Myocyte (in vitro differentiated cells): ENCODE measurements at places on chromosomes 1 and 21. TPM values are rescaled to one million over a fixed set of nuclear protein-coding genes. Genes with fewer than 3 reads are reported as not detected.

The KRTAP26-1 gene
- total RNA-seq: not detected in 2 replicates

The NR5A2 gene
- total RNA-seq: not detected in 2 replicates

The CELF3 gene
- not detected in 2 replicates for total RNA-seq

The MROH9 gene
- total RNA-seq: 0.16 TPM in 1 of 2 replicates, not detected in the other

The TSACC gene
- not detected in 2 replicates for total RNA-seq

The RGS8 gene
- total RNA-seq: not detected in 2 replicates

The TSSK3 gene
- total RNA-seq: 0.88 and 1.0 TPM in 2 replicates

The ZNF691 gene
- total RNA-seq: 10.8 and 11.1 TPM in 2 replicates

The S100A12 gene
- not detected in 2 replicates for total RNA-seq

The PAFAH2 gene
- total RNA-seq: 18.0 and 45.2 TPM in 2 replicates

The GPX7 gene
- 33.8 and 103 TPM in 2 replicates for total RNA-seq

The CDA gene
- 0.16 TPM in 1 of 2 replicates, not detected in the other for total RNA-seq

The CYP4A22 gene
- not detected in 2 replicates for total RNA-seq

DNA sequence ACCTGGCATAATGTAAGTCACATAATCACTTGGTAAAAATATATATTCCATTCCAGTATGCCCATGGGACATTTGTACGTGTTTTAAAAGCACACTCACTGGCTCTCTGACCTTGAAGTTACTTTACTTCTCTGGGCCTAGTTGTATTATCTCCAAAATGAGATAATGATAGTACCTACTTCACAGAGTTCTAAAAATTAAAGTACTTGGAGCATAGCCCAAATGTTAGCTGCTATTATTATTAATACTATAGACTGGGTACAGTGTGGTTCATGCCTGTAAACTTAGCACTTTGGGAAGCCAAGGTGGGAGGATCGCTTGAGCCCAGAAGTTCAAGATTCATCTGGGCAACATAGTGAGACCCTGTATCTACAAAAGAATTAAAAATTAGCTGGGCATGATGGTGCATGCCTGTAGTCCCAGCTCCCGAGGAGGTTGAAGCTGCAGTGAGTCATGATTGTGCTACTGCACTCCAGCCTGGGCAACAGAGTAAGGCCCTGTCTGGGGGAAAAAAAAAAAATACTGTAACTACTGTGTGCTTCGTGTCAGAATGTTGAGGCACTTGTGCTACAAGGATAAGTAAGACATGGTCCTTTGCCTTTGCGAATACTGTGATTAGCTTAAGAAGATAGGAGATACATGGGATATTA is 45.7 kb downstream of the TDRD5 start:
- DNase-seq: no peak

DNA sequence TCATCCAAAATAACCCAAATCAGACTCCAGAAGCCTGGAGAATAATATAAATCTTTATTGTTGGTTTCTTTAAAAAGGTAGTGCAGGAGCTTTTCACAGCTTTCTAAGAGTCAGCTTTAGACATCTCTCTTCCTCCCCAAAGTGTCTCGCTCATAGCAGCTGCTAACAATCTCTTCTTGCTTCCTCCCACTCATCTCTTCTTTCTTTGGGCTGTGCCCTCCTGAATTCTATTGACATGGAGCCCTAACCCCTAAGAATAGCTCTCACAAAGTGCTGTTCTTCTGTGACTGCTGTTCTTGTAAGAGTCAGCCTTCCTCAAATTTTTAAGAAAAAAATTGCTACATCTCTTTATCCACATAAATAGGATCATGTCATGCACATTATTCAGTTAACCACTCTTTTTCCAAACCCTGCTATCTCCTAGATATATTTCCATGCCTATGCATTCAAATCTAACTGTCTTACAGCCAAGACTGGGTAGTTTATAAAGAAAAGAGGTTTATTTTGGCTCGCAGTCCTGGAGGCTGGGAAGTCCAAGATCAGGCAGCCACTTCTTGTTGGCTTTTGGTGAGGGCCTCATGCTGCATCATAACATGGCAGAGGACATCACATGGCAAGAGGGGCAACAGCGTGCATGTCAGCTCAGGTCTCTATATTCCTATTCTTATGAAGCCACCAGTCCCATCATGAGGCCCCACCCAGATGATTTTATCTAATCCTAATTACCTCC is 301.0 kb upstream of the POU3F1 start:
- DNase-seq: no peak

- peak; percentile 24 for DNase-seq
Measured at GRCh38 chr1:181089017-181089675, 646 bp downstream of the IER5 start.

DNA sequence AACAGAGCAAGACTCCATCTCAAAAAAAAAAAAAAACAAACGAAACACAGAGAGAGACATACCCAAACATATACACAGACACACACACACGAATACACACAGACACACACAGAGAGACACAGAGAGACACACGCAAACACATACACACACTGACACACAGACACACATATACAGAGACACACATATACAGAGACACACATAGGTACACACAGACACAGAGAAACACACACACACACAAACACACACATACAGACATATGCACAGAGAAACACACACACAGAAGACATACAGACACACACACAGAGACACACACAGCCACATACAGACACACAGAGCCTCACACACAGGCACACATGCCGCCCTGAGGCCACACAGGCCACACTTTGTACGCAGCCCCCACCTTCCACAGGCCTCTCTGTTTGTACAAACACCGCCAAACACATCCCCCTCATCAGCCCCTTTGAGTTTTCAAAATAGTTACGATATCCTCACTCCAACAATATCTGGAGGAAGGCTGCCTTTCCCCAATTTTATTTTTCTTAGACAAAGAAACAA is 57.5 kb upstream of the ABCG1 start:
- DNase-seq: no peak

DNA sequence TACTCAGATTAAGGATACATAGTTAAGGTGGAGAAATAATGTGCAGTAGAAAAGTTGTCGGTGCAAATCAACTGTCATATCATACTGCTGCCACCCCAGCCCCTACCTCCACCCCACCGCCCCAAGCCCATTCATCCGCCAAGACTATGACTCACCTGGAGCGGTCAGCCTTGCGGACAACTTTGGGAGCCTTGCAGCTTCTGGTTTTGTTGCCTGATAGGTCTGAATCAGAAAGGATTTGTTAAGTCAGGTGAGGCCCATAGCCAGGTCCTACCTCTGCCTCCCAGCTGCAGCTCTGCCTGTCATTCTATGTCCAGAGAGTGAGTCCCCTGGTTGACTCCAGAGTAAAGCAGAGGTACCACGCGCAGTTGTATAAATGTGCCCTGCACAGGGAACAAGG is 12.6 kb downstream of the C1orf162 start:
- DNase-seq: no peak

- DNase-seq: no peak
Measured at GRCh38 chr1:41718497-41718896, 200.2 kb downstream of the HIVEP3 start.

DNA sequence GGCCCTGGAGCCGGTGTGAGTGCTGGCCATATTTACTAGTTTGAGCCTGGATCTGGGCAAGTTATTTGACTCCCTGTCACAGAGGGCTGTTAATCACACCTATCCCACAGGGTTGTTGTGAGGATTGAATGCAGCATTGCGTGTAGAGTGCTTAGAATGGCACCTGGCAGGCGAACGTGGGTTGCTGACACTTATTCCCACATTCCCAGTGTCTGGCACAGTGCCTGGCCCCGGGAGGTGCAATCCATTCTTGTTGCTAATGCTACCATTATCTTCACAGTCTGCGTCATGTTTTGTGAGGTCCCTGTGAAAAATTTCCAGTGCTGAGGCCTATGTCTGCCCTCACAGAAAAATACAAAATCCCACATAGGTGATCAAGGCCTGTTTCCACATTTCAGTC is 66.1 kb downstream of the CD2 start:
- DNase-seq: peak; percentile 74

- DNase-seq: no peak
Measured at GRCh38 chr21:28936721-28937120, 56.0 kb downstream of the LTN1 start.

DNA sequence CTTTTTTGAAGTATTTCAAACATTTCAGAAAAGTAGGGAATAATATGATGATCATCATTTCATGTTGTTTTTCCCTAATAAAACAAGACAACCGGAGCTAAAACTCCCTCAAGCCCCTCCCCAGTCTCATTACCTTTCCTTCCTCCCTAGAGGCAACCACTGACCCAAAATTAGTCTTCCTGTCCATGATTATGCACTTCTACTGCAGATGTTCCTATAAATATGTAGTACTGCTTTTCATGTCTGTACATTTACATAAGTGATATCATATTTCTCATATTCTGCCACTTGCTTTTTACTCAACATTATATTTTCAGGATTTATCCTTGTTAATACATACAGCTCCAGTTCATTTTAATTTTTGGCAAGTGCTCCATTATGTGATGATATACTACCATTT is 58.7 kb upstream of the GOLT1A start:
- no peak for DNase-seq

GRCh38 chr1:235748747-235749146 is 99.2 kb upstream of the GNG4 start:
- DNase-seq: no peak

DNA sequence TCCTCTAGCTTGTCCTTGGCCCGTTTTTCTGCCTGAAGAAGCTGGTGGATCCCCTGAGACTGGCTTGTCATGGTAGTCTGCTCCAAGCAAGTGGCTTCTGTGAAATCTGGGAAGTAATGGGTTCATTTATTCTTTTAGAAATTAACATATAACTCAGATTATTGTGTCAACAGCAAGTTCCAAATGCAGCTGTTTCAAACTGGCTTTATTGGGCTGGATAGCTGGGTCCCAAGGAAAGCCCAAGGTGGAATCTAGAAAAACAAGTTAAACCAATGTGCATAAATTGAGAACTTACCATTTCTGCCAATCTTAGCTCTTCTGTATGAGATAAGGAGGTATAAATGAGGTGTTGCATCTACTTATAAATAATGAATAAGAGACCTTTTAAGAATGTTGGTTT is at the start of gene ATP6V1G3:
ATP6V1G3 (minus strand) TSS at position 101 of the 400 bp plus-strand sequence; CDS start at position 71, 30 bp downstream.
- no peak for DNase-seq

DNA sequence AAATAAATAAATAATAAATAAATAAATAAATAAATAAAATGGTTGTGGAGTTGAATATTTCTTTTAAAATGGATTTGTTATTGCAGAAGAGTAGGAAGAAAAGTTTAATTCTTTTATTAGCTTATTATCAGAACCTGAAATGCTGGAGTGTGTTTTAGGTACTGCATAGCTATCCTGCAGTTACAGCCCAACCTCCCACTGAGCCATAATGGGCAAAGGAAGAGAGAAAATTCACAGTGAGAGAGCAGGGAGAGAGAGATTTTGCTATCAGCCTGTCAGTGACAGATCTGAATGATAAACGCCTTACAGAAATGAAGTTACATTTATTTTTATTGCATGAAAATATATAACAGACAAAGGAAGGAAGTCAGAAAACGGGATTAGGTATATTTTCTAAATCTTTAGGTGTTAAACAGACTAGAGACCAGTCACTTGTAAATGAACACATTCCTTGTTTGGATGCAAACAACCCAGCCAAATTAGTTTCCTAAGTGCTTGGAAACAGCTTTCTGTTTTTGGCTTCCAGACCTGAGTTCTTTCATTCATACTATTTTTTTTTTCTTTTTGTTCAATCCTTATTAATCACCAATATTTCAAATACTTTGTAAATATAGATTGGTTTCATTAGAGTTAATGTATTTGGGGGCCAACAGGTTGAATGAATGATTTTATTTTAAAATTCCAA is 425.3 kb downstream of the USP25 start:
- no peak for DNase-seq

- DNase-seq: no peak
Measured at GRCh38 chr1:229190057-229190575, 80.8 kb upstream of the RAB4A start.

DNA sequence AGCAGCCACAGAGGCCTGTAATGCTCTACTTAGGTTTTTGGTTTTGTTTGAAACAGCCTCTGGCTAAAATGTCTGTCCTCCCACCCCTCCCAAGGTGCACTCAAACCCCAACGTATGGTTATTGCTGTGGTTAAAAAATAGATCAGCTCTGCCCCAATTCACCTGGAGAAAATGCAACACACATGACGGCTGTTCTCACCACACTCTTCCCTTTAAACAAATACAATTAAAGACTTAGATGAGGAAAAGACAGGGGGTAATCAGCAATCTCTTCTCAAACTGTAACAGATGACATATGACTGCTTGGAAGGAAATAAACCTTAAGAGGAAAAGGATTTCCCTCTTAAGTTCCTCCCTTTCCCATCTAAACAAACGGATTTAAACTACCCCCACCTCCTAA is 6.2 kb upstream of the MTMR11 start:
- DNase-seq: no peak

GRCh38 chr1:183416850-183417771 is 1.1 kb downstream of the NMNAT2 start:
- peak; percentile 53 for DNase-seq

DNA sequence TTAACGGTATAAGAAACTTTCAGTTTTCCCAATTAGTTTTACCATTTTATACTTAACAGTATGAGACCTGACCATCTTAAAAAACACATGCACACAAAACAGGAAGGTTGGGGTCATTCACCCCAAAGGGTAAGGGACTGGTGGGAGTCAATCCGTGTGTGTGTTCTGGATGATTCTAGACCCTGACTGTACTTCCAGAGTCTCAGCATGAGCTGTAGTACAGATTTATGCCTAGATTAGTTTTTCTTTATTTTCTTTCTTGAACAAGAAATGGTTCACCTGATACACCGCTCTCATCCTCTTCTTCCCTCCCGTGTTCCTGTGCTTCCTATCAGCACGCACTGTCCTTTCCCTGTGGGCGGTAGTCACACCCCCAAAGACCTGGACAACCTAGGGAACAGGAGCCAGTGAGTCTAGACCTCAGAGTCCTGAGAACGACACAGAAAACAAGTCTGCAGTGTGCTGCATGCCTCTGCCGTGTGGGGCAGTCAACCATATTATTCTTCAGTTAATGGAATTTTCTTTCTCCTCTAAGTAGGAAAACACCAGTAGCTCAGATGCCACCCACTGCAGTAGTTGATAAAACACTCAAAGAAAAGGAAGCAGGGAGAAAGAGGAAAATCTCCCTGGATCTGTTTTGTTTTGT is 38.9 kb upstream of the MRPS6 start:
- DNase-seq: no peak

GRCh38 chr1:203045821-203046594 is 19.7 kb downstream of the PPFIA4 start:
- DNase-seq: no peak

GRCh38 chr1:44108241-44108640 is 10.4 kb upstream of the KLF17 start:
- DNase-seq: no peak

- DNase-seq: no peak
Measured at GRCh38 chr1:66628926-66629325, 95.0 kb downstream of the SGIP1 start.

DNA sequence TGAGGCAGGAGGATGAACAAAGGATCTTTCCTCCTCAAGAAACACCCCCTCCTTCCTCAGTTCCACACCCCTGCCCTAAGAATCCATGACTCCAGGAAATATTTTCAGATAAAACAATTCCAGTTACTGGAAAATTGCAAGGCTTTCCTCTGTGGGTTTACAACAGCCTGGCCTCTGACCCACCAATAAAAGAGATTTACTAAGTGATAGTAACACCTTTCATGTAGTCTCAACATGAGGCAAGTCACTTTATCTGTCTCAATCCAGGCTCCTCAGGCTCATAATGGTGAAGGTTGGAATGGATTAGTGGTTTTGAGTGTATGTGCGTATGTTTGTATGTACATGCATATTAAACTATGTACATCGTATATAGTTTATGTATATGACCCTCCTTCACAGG is 71.4 kb upstream of the PPP2R5A start:
- DNase-seq: no peak
